ENCODE measurements at places on chromosomes 3 and 15.

- DNase-seq: no peak
Observed at GRCh38 chr3:51684971-51685751, 14.1 kb downstream of the TEX264 start.

DNA sequence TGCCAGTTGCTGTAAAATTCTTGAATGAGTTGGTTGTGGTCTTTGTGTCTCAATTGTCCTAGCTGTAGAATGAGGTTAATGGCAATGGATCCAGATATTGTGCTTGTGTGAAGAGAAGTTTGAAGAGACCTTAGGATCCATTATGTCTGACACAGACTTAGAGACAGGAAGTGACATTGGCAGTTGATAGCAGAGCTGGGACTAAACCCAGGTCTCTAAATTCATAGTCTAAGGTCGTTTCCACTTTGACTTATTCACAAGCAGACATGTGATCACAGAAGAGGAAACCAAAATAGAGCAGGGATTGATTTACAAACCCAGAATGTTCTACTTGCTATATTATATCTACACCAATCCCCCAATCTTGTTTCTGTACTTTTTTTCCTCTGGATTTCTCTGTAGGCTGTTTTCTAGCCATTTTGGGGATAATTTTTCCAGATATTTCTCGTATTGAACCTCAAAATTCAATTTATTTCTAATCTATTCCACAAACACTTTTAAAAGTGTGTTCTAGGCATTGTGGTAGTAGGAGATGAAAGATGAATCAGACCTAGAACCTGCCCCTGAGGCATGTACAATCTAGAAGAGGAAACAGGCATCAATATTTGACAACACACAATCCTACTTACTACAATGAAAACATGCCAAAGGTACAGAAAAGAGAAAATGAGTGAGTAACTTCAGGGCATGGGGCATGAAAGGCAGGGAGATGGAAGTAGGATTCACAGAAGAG lies 123.3 kb downstream of the NFKBIZ start:
- no peak for DNase-seq

DNA sequence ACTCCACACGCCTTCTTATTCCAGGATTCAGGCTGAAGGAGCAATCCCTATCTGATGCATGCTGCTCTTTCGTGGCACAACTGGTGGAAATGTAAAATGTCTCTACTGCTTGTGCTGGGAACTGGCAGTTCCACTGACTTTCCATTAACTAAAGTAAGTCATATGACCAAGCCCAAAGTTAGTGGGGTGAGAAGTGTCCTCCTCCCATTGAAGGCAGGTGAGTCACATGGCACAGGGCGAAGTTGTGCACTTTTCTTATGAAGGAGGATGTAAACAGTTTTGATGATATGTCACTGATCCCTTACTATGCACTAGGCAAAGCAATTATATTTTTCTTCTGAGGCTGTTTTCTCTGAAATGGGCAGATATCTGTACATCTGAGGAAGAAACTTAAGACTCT lies 51.6 kb downstream of the SLC7A14 start:
- no peak for DNase-seq

DNA sequence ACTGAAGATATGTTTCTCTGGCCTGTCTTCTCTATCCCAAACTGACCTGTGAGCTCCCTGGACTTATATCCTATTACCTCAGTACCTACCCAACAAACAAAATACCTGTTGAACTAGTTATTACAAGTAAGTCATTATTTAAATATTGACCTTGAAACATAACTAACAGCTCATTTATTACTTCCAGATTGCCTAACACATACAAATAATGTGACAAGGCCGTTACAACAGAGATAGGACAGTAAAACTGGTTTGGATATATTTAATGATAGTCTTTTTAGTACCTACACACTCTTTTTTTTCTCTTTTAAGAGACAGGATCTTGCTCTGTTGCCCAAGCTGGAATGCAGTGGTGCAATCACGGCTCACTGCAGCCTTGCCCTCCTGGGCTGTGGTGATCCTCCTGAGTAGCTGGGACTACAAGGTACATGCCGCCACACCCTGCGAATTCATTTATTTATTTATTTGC lies 145.0 kb downstream of the ADAM10 start:
- DNase-seq: no peak

DNA sequence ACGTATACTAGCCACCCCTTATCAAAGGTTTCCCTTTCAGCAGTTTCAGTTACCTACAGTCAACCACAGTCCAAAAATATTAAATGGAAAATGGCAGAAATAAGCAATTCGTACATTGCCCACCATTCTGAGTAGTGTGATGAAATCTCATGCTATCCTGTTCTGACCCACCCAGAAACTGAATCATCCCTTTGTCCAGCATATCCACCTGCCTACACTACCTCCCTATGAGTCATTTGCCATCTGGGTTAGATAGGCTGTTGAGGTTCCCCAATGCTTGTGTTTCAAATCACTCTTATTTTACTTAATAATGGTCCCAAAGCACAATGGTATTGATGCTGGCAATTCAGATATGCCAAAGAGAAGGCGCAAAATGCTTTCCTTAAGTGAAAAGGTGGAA lies 15.3 kb upstream of the PHC3 start:
- no peak for DNase-seq

- no peak for DNase-seq
Observed at GRCh38 chr3:48518638-48519276, 14.8 kb upstream of the SHISA5 start.

- DNase-seq: no peak
Observed at GRCh38 chr3:40846451-40846850, 321.7 kb downstream of the ZNF621 start.

DNA sequence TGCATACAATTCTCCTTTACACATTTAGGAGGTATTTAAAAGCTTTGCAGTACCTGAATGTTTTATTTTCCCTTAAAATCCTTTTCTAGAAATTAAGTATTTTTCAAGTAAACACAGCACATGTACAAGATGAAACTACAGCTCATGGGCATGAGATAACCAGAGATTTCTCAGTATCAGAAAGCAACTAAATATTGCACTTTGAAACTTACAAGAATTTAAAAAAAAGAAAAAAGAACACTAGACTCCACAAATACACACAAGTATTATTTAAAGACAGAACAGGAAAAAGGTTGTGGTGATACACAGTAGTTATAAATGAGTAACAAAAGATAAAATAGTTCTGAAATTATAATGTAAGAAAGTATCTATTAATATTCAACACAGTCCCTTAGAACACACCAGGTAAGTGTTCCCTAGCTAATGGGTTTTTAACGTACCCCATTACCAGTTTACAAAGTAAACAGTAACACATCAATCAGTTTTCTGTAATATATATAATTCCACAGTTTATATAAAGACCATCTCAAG lies 35.3 kb downstream of the SLTM start:
- no peak for DNase-seq

DNA sequence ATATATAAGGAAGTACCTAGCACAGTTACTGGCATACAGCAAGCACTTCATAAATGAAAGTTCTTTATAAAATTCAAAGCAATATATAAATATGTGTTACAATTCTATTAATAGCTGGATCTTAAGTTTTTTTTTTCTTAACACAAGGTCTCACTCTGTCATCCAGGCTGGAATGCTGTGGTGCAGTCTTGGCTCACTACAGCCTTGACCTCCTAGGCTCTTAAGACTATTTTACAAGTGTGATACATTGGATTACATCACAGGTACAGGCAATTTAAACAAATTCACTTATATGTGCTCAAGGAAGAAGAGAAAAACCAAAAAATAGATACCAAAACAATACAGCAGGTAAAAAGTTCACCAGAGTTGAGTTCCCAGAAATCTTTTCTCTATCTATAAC lies 60.6 kb downstream of the ZNF280D start:
- DNase-seq: no peak

GRCh38 chr3:22156868-22157267 lies 405.9 kb upstream of the ZNF385D start:
- no peak for DNase-seq

- DNase-seq: no peak
Observed at GRCh38 chr3:139251529-139251928, 92.3 kb upstream of the MRPS22 start.

- DNase-seq: peak; percentile 39
Observed at GRCh38 chr15:72195101-72195511, 2.5 kb downstream of the GRAMD2A start.

- no peak for DNase-seq
Observed at GRCh38 chr15:86004061-86004460, 75.6 kb upstream of the AGBL1 start.

DNA sequence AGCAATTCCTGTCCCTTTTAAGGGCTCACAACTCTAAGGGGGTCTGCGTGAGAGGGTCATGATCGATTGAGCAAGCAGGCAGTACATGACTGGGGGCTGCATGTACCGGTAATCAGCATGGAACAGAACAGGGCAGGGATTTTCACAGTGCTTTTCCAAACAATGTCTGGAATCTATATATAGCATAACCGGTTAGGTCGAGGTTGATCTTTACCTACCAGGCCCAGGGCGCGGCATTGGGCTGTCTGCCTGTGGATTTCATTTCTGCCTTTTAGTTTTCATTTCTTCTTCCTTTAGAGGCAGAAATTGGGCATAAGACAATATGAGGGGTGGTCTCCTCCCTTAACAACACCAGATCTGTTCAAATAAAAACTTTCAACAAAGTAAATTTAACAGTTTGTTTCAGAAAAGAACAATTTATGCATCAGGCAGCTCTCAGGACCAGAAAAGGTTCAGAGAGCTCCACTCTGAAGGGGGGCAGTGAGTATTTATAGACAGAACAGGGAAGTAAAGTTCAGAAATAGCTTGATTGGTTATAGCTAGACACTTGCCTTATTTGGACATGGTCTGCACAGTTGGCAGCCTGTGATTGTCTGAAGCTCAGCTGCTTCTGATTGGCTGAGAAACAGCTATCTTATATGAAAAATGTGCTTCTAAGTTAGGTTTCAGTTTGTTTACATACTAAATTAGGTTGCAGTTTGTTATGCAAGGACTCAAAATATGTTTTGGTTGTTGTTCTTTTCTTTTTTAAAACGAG lies 17.2 kb upstream of the B4GALT4 start:
- DNase-seq: peak; percentile 22

DNA sequence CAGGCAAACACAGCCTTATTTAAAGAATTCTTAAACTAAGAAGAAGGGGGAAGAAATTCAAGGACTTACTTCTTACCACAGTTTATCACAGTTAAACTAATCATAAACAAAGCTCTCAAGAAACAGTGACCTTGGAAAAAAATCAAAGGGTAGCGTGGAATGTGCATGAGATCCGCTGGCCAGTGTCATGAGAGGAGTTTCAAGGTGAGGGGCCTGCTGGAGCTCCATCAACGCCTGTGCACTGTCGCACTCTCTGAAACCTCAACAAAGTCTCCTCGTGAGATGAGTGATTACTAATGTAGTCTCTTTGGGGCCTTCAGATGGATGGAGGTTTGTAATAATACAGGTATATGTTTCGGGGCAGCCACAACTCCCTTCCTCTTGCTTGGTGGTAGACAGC lies 28.4 kb upstream of the PRICKLE2 start:
- DNase-seq: no peak

GRCh38 chr3:193853511-193854219 lies 260.7 kb downstream of the OPA1 start:
- no peak for DNase-seq

DNA sequence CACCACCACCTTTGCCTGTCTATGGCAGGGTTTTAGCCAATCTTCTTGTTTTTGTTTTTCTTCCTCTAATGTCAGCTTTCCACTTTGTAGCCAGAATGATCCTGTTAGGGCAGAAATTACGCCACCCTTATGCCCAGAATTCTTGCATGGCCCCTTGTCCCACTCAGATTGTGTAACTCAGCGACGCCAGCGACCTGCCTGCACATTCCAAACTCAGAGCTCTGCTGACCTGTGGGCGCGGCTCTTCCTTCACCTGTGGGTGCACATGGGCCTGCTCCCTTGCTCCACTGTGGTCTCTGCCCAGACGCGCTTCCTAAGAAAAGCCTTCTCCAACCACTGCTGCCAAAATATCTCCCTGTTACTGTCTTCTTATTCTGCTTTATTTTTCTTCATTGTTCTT lies 45.0 kb downstream of the MED12L start:
- DNase-seq: no peak

GRCh38 chr15:98983334-98983733 lies 24.3 kb downstream of the PGPEP1L start:
- DNase-seq: no peak

DNA sequence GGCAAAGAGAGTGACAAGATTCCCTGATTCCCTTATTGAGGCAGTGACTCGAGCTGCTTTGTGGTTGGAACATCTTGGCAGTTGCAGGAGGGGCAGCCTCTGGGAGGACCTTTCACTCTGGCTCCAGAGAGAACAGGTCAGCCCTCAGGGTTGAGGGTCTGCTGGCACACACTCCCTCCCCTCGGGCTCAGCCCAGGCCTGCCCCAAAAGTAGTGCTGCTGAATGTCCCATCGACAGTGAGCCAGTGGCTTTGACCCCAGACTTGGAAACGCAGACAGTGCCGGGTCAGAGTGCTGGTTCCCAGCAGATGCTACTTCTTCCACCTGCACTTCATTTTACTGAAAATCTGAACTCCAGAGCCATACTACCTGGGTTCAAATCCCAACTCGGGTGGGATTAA lies 25.6 kb upstream of the ATP2B2 start:
- no peak for DNase-seq

- no peak for DNase-seq
Observed at GRCh38 chr3:112814266-112814665, 32.4 kb downstream of the CD200R1L start.
